ENCODE measurements at places on chromosomes 5 and 9.

GRCh38 chr5:148540647-148541046 lies 113.7 kb downstream of the HTR4 start:
- no peak for DNase-seq

DNA sequence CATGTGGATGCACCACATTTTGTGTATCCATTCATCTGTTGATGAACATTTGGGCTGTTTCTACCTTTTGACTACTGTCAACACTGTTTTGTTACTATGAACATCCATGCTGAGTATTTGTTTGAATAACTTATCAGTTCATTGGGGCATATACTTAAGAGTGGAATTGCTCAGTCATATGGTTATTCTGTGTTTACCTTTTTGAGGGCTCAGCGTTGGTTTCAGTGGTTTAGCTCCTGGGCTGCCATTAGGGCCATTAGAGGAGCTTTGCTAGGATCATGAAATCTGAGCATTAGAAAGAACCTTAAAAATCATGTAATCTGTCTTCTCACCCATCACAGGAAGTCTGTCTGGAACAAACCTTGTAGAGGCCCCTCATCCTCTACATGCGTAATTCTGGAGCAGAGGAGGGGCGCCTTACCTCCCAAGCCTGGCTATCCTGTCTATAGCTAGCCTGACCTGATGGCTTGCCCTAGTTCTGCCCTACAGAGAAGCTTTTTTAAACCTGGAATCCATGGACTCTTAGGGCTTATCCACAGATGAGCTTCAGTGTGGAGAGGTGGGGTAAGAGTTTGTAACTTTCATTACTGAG lies 92.9 kb downstream of the PDZD2 start:
- DNase-seq, result no peak

DNA sequence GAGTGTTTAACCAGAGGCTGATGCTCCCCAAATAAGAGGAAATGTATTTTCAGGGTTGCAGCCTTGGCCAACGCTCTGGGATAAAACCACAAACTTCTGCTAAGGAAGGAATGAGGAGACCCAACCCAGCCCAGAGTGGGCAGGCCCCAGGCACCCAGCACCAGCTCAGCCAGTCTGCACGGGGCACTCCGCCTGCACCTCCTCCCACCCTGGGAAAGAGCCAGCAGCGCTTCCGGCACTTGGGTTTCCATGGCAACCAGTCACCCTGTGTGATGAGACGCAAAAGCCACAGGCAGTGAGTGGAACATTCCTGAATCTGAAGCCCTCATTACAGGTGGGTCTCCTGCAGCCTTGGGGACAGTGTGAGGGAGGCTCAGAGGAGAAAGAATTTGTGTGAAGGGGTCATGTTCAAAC lies 85.2 kb upstream of the ZBTB43 start:
- peak; percentile 90 for DNase-seq

DNA sequence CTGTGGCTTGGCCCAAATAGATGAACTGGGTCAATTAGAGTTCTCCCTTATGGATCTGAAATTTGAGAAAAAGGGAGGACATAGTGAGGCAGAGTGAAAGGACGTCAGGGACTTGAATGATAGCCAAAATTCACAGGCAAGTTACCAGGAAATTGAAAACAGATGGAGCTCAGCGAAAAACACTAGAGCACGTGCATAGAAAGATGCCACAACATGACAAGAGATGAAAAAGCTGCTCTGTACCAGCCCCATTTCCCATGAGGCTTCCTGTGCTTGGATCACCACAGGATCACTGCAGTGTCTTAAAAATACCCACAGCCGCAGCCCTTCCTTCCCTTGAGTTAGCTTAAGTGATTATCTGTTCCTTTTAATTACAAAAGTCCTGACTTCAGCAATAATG lies 39.0 kb upstream of the HOMER1 start:
- no peak for DNase-seq

DNA sequence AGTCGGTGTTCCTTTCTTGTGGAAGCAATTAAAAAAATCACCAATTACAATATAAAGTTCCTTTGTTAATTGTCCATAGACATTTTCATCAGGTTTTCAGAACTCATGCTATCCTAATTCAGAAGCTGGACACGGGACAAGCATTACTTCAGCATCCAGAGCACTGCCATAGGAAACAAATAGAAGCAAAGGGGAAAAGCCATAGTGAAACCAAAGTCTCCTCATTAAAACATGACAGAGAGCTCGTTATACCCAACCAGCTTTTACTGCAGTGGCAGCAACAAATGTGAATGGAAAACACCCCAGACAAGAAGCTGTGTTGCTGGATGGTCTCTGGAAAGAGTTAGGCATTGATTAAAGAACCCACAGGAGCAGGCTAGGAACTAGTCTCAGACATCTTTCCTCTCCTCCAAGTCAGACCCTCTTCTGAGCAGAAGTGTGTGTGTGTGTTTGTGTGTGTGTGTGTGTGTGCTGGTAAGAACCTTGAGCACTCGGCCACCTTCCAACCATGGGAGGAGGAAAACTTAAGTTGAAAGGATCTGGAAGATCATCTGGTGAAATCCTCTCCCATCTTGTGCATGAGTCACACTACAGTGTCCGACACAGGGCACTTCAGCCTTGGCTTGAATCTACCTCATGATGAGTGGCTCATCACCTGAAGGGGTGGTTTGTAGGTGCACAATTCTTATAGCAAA lies 162.6 kb upstream of the ADAMTS16 start:
- no peak for DNase-seq

DNA sequence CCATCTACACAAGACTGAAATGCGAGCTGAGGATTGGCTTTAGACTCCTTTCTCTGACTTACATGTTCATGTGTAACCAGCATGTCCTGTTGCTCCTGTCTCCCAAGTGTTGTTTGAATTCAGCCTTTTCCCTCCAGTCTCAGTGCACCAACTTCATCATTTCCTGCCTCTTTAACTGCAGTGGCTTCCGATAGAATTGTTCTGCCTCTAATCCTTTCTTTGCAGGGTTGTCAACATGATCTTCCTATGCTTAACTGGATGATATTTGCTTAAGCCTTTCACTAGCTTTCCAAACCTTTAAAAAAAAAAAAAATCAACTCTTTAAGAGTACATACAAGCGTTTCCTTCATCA lies 6.7 kb upstream of the FYB1 start:
- DNase-seq, result no peak

DNA sequence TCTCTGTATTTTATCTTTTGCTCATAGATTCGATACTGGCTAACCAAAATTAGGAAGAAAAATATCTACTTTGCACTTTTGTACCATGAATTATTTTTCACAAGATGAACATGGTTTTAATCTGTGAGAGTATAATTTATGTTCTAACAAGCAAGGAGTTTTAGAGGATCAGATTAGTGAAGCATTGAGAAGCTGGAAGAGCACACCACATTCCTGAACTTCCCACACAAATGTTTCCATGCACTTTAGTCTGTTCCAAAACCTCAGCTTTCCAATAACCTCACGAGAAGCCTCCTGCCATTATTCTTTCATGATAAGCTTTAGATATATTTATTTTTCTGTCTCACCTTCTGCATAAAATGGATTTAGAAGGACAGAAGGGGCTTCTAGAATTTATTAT lies 98.7 kb upstream of the MPDZ start:
- DNase-seq, result no peak

DNA sequence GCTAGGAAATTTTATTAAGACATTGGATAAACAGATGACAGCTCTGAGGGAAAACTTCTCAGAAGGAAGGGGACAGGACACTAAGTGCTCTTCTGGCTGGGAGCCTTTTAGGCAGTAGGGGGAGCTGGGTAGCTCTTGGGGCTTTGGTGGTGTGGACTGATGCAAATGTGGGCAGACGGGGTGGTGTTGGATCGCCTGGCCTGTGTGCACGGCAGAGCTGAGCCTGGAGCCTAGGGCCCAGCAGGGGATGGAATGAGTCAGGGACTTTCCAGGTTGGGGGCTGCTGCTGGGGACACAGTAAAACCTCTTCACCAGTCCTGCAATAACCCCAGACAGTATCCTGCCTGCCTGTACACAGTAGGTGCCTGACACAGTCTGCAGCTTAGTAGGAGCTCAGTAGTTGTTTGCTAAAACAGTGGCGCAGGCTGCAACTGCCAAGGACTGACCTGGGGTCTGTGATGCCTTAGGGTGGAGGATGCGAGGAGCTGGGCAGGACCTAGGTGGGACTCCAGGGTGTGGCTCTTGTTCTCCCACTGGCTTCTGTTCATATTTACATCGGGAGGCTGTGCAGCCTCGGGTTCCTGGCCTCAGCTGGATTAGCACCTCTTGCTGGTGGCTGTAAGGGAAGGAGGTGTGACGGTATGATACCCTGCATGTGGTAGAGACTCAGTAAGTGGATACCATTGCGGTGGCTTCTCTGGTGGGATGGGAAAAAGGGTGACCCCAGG lies 83.8 kb downstream of the DAB2IP start:
- peak; percentile 37 for DNase-seq

GRCh38 chr5:53358794-53359193 lies 121.6 kb upstream of the FST start:
- no peak for DNase-seq

DNA sequence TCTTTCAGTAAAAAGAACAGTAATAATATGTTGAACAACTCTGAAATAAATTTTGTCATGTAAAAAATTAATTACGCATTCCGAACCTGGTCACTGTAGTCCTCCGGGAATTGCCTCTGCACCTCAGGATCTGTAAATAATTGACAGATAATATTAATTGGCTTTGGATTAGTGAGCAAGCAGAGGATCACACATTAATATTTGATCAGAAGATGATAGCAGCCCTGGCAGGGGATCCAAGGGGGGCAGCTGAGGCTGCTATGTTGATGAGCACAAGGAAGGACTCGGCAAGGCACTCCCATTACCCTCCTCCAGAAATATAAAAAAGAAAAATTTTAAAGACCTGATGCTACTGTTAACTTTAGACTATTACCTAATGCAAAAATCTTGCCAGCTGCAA lies 137.4 kb downstream of the DENND1A start:
- DNase-seq, result no peak

DNA sequence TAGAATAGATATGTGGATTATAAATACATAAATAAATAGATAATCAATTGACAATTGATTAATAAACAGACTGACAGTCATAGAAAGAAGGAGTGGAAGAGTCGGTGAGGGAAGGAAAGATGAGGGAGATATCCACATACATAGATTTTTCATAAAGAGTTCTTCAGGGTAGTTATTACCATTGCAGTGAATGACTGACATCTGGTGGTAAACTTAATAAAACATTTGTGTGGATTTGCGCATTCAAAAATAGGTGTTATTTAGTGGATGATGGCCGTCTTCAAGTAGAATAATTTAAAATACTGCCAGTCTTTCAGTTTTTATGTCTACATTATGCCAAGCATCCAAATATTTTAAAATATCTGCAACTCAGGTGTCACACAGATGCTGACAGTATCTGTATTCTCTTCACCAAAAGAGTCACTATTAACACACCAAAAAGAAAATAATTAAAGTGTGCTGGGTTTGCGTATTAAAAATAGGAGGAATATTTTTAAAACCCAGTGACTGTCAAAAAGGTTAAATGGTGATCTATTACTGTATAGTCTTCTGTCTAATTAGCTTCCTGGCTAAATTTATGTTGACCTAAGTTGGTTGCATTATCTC lies 78.8 kb downstream of the GIN1 start:
- DNase-seq, result no peak

- DNase-seq, result no peak
Measured at GRCh38 chr5:98934546-98934945, 5.7 kb upstream of the CHD1 start.

- DNase-seq, result no peak
Measured at GRCh38 chr9:71620746-71621145, 147.6 kb downstream of the CEMIP2 start.

- DNase-seq, result peak; percentile 60
Measured at GRCh38 chr5:155004138-155004744, 9.3 kb upstream of the KIF4B start.

DNA sequence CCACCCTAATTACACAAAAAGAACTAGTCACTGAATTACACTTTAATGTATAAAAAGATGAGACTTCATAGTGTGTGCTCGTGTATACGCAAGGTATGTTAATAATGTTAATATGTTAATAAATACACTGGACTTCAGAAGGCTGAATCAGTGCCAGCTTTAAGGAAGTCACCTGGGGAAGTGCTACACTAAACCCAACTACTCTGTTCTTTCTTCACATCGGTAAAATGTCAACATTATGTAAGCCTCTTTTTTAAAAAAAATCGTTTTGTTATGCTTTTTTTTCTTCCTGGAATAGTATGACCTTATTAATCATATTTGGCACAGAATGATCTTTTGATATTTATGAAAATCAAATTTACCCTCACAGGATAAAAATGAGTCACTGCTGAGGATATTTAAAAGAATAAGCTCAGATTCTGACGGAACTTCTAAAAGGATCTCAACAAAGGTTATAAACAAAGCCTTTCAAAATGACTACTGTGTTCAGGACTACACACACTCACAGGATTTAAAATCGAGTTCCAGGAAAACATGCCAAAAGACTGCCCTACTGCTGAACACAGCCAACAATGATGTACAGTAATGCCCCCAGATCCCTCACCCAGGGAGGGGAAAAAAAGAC lies 75.9 kb downstream of the AUH start:
- no peak for DNase-seq

GRCh38 chr5:107118184-107119019 lies 552.3 kb downstream of the EFNA5 start:
- no peak for DNase-seq

- DNase-seq, result peak; percentile 10
Measured at GRCh38 chr9:1709347-1709746, 305.8 kb upstream of the SMARCA2 start.

- peak; percentile 41 for DNase-seq
Measured at GRCh38 chr9:77647267-77648233, 572 bp downstream of the GNA14 start.

GRCh38 chr9:71663216-71663615 lies 105.1 kb downstream of the CEMIP2 start:
- no peak for DNase-seq

GRCh38 chr5:353612-354580 lies 32.4 kb downstream of the AHRR start:
- DNase-seq, result no peak

- DNase-seq, result no peak
Measured at GRCh38 chr5:173434270-173434669, 106.1 kb upstream of the STC2 start.

DNA sequence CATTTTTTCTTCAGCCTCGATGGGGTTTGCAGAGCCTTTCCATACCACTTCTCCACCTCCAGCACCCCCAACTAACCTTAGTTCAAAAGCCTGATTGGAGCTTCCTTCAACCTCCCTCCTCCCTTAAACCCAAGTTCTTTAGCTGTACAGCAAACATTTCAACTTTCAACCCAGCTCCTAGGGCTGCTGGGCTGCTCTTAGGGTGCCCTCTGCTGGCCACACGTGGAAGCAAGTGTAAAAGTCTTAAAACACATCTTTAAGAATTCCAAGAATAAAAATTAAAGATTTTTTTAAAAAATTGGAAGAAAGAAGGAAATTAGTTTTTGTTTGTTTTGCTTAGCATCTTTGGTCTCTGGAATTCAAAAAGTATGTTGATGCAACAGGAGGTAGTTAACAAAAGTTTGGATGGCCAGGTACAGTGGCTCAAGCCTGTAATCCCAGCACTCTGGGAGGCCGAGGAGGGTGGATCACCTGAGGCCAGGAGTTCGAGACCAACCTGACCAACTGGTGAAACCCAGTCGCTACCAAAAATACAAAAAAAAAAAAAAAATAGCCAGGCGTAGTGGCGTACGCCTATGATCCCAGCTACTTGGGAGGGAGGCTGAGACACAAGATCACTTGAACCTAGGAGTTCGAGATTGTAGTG lies 15.5 kb upstream of the HSD17B3 start:
- peak; percentile 71 for DNase-seq
